ENCODE measurements at places on chromosomes 3 and 15.

DNA sequence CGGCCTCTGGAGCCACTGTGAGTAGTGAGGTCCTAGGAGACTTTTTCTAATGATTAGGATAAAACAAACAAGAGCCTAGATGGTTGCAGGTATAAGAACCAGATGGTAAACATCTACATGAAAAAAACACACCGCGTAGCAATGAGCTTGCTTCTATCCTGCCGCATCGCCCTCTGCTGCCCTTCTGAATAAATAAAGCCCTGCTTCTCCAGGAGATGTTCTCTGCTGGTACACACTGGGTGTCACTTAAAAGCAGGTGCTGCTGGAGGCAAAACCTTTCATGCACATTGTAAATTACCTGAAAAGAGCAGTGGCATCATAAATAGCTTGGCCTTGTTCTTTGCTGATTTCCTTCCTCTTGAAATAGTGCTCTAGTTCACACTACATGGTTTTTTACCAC lies 164.4 kb upstream of the TOPAZ1 start:
- DNase-seq: no peak

GRCh38 chr15:75985971-75986370 lies 26.3 kb downstream of the NRG4 start:
- DNase-seq: no peak

DNA sequence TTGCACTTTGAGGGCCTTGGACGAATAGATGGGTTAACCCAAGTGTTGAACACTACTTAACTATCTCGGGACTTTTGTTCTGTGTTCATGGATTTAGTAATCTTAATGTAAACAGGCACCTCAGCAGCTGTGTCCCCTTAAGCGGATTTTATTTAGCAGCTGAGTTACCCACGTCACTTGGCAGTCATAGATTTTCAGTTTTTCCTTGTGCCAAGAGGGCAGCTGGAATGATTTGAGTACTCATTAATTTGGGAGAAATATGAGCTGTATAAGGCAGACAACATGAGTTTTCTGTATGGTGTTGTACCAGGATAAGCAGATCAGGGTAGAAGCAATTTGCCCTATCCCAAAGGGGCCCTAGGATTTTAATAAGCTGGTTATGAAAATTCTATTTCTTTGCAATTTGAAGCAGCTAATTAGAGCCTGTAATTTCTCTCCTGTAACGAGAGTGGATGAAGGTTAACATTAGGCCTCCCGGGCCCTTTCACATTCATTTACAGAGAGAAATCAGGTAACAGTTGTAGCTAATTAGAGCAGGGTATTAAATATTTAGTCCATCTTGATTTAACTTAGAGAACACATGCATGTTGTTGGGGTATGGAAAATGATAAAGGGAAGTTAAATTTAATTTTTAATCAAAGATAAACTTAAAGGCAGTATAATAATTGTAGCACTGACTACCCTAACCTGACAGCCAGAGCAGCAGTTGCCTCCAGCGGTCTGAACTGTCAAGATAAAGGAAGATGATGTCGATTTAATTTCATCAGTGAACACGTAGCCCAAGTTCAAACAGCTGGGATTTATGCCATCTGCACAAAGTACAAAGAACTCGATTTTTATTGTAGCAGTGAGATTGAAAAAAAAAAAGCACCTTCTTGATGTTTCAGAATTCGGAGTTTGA lies 194.5 kb downstream of the LRTM1 start:
- no peak for DNase-seq

DNA sequence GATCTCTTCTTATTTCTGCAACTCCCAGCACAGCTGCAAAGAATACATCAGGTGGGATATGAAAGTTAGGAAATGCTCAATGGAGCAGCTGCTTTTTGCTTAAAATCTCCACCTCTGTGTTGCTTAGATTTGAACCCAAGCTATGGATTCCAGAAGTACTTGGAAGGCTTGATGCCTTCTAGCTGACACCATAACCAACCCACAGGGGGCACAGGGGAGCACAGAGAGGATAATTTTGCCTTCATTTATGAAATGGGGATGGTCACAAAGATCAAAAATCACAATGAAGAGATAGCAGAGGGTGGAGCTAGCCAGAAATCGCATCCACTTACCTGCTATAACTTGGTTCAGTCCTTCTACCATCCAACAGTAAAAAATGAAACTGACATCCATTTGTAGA lies 75.7 kb downstream of the DUT start:
- no peak for DNase-seq

- no peak for DNase-seq
These were observed 483 bp downstream of the EHD4 start for GRCh38 chr15:41971895-41972252.

All from activated CD4-positive, alpha-beta T cell treated with anti-CD3 and anti-CD28 coated beads, Interleukin-2, amount 50 U/mL, for 24 hours (primary cell).